ENCODE measurements at places on chromosomes 16 and 17.

DNA sequence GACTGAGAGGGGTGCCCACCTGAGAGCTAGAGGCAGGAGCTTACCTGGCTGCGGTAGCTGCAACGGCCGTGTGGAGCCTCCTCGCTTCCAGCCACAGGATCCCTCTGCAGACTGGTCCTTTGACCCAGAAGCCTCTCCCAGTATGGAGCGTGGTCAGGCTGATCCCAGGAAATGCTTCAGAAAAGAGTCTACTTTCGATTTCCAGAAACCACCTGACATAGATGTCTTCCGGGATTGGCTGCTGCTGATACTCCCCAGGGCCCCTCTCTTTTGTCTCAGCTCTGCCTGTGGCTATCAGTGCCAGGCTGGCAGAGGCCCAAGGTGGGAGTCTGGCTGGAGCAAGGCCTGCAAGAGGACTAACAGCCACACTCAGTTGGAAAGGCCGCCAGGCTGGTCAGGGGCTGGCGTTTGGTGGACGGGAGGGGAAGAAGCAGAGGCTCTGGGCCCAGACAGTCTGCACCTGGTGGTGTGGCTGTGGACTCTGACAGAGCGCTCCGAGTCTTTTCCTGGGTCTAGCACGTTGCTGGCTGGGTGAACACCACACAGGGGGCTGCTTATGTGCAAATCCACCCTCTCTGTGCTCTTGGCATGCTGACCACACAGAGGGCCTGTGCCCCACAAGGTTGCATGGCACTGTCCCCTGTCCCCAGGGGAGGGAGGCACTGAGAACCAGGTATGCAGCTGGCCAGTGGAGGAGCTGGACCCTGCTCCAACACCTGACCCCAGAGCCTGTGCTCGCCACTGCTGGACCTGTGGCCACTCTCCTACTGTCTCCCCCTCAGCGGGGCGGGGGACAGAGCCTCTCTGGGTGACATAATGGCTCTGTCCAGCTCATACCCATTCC is at the start of gene LGALS3BP:
Gene LGALS3BP, minus strand, starts transcription at position 144 of the 844 bp plus-strand sequence. CDS start 2,732 bp downstream, outside the sequence.
- peak; percentile 68 for DNase-seq

- DNase-seq = no peak
Measured at GRCh38 chr16:85615014-85615851, 2.1 kb downstream of the GSE1 start.

GRCh38 chr17:71023249-71024030 is 854.1 kb downstream of the KCNJ2 start:
- no peak for DNase-seq

DNA sequence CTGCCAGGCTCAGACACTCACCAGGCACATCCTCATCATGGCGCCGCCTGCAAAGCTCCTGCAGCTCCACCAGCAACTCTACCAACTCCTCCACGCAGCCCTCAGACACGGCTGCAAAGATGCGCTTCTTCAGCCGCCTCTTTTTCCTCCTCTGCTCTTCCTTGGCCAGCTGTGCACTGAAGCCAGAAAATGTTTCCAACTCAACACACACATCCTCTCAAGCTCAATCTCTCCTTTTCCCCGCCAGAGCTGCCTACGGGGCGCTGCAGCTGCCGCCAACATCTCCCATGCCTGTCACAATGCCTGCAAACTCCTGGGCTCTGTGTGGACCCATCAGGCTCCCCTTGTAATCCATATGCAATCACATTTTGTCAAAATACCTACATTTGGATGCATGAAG is 14.2 kb downstream of the TRPV3 start:
- no peak for DNase-seq

DNA sequence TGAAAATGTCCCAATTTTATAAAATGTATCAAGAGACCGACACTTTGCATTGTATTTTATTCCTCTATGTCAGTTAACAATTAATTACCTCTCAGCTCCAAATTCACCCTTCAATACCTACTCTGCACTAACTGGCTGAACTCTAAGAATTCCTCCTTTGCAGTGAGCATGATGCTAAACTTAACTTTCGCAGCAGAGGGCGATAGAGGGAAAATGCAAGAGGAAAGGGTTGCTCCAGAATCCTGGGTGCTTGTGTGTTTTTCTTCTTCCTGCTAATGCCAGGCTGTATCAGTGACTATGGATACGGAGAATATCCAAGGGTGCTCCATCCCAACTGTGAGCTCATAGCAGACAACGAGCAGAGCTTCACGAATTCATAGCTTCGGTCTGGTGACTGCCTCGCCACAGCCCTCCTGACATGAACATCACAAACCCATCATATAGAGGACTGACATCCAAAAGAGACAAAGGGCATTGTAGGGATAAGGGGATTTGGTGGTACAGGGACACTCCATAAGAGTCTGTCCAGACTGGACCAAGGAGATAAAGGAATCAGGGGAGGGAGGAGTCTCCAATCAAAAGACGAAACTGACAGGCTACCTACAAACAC is 172.9 kb downstream of the STX8 start:
- peak; percentile 23 for DNase-seq

- no peak for DNase-seq
Measured at GRCh38 chr17:45790296-45790922, 6.3 kb downstream of the CRHR1 start.

- DNase-seq = peak; percentile 65
Measured at GRCh38 chr17:79082311-79083190, 7.9 kb downstream of the ENGASE start.

GRCh38 chr16:83345846-83346640 is 461.7 kb upstream of the HSBP1 start:
- DNase-seq = no peak

GRCh38 chr17:68102318-68102758 is 66.8 kb downstream of the KPNA2 start:
- peak; percentile 42 for DNase-seq

DNA sequence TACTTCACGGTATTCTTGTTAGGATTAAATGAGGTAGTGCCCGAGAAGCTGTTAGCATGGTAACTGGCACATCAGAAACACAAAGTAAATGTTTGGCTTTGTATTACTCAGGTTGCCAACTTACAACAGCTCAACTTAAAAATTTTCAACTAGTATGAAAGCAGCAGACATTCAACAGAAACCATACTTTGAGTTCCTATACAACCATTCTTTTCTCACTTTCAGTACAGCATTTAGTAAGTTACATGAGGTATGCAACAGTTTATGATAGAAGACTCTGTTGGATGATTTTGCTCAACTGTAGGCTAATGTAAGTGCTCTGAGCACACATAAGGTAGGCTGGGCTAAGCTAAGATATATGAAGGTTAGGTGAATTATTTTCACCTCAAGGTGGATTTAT is 7.7 kb downstream of the CENPN start:
- DNase-seq = no peak

DNA sequence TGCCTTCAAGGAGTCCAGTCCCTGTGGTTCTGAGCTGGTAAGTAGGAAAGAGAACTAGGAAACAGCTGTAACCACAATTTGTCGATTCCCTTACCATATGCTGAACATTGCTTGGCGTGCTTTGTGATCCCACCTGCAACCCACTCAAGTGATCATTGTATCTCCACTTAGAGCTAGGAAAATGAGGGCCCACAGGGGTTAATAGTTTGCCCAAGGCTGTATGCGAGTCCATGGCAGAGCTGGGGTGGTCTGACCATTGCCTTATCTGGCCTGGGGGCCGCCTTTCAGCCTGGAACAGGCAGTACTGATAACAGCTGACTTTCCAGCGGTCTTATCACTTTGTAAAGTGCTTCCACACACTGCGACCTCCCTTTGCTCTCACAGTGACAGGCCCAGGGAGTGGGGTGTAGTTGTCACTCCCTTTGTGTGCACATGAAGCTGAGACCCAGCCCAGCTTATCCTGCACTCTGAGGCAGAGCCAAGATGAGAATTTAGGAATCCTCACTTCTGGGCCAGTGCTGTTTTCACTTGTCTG is 9.8 kb downstream of the MYL4 start:
- DNase-seq = no peak

GRCh38 chr17:75371339-75371738 is 34.1 kb downstream of the GRB2 start:
- no peak for DNase-seq

- no peak for DNase-seq
Measured at GRCh38 chr16:7330709-7331108, 1.9 kb upstream of the RBFOX1 start.

DNA sequence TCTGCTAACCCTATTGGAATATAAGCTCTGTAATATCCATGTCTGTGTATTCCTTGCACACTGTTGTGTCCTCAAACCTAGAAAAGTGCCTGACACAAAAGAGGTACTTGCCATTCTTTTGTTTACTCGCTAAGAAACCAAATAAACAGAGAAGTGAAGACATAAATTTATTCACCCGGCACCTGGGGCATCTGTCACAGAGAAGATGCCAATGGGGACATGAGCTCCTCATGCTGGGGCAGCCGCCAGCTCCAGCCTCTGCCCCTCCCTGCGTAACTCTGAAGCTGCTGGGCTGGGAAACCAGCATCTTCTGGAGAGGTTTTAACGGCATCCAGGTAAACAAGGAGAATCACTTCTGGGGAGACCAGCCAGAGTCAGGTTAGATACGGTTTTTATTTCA is 15.1 kb upstream of the CDRT4 start:
- DNase-seq = no peak

DNA sequence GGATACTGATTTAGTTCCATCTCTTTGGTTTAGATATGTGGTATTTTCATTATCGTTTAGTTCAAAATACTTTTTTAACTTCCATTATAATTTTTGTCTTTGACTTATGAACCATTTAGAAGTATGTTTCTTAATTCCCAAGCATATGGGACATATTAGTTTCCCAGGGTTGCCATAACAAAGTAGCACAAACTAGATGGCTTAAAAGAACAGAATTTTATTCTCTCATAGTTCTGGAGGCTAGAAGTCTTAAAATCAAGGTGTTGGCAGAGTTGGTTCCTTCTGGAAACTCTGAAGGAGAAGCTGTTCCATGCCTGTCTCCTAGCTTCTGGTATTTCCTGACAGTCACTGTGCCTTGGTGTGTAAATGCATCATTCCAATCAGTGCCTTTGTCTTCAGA is 291.5 kb upstream of the AXIN2 start:
- peak; percentile 28 for DNase-seq

DNA sequence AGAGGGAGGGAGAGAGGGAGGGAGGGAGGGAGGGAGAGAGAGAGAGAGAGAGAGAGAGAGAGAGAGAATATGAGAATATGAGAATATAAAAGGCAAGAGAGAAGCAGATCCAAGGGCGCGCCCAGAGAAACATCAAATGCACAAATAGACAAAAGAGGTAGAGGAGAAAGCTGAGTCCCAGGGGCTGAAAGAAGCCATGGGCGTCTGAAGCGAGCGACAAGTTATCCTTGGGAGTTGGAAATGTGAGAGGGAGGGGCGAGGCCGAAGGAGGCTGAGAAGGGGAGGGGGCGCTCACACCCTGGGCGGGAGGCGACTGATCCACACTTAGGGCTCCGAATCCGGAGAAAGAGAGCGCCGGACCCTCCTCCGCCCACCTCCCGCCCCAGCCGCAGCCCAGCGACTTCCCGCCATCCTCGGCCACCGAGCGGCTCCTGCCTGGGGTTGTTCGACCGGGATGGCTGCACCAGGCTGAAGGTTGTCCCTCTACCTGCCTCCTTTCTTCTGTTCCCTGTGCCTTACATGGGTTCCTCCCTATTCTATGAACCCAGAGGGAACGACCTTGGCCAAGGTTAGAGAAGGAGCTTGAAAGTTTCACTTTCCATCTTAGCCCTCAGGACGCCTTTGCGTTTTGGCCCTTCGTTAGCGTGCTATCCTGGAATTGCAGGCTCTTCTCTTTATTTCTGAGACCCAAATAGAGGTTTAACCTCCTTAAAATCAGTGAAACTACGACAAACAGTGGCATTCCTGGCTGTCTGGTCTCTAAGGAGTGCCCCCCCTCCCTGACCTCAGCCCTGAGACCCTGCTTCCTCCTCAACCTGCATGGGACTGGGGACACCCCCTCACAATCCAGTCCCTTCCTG is 21.2 kb upstream of the HOXB9 start:
- DNase-seq = no peak

DNA sequence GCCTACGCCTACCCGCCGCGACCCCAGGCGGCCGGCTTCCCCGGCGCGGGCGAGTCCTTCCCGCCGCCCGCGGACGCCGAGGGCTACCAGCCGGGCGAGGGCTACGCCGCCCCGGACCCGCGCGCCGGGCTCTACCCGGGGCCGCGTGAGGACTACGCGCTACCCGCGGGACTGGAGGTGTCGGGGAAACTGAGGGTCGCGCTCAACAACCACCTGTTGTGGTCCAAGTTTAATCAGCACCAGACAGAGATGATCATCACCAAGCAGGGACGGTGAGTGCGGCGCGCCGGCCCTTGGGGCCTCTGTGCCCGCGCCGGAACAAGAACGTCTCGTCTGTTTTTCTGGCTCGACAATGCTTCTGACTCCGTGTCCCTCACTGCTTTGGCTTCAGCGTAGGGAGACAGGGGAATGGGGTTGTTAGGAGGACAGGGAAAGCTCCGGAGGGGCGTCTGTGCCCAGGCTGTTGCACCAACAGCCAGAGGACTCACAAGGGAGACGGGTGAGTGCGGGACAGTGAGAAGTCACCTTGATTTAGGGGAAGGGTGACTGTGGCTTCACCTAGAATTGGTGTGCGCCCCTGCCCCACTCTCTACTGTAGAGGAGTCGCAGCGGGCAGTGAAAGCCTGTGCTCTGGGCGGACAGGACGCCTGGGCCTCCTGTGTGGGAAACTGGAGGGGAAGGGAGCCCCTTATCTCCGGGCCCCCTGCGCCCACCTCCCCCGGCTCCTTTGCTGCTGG is 806 bp downstream of the TBX21 start:
- DNase-seq = peak; percentile 10
